K562 (cell line): ENCODE measurements at places on chromosomes 1 and 21.

DNA sequence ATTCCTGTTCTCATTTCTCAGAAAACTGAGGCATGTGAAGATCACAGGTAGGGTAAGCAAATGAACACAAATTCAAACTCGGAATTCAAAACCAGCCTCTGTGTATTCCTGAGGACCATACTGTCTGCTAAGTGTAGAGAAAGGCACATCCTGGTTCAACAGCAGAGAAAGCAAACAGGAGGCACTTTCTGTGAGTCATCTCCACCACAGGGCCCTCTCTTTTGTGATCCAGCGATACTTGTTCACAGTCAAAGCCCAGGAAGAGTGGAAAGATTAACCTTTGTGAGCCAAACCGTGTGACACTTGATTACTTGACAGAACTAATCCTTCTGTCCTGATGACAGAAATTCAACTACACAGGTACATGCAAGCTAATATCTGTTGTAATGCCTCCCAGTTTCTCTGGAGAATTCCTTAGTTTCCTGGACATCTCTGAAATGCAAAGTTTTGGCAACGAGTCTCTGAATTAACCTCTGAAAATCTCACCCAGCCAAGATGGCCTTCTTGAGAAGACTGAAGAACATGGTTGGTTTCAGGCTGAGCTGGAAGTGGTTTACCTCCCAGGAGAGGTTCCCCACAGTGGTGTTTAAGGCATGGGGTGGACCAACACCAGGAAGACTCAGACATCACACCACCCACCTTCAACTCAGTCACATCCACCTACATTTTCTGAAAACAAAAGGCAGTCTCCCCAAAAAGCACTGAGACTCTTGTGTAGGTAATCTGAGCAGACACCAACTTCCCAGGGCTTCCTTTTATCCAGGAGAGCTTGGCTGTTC is 98.2 kb upstream of the ERG start:
- no peak for DNase-seq

DNA sequence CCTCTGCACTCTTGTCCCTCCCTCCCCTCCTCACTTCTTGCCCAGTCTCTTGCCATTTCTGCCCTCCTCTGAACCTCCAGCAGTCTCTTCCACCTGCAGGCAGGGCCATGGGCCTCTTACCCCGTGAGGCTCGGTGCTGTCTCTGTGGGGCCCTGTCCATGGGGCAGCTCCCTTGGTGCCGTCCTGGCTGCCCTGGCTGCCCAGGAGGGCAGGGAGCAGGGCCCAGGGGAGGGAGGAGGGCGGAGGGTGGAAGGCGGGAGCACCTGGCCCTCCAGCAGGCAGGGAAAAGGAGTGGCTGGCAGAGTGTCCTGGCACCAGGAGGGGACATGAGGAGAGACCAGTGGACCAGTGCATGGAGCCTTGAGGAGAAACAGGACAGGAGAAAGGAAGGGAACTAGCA is at the start of gene RORC:
Gene RORC (minus strand): TSS at position 198 of the 400 bp plus-strand sequence. CDS start 38 bp downstream, at position 160.
- no peak for DNase-seq

DNA sequence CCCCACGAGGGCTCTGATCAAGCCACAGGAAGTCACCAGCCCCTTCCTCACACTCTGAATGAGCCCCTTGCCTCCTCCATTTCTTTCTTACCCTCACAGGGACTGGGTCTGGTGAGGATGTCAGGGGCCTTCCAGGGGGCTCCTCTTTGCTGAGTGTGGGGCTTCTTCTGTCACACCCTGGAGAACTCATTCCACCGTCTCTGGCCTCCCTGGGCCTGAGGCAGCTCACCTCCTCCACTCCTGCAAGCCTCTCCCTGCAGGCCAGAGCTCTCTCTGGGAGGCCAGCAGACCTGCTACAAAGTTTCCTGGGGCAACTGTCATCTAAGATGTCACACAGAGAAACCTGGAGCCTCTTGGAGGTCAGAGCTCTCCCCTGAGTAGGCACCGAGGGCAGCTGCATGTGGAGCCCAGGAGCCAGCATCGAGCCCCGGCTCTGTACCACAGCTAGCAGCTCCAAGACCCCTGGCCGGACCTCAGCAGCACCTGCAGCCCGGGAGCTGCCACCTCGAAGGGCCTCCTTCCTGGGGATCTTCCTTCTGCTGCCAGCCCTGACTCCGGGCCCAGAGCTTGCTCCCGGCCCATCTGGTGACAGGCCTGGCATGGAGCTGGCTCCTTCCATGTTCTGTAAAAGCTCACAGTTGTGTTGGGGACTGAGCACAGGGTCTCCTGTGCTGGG is 1.1 kb downstream of the SPOCD1 start:
- DNase-seq: no peak

DNA sequence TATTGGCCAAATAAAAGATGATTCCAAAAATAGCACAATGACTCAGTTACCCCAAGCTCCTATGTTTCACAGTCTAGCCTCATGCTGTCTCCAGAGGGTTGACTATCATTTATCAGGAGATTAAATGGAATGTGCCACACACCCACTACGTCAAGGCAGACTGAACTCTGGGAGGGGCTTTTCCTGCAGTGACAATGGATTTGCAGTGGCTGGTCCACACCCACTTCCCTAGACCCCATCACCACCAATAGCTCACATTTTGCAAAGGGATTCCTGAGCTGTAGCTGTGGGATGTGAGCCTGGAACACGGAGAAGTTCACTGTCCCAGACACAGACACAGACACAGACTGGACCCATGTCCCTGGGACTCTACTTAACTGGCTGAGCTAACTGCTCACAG is 77.1 kb downstream of the HLCS start:
- no peak for DNase-seq

DNA sequence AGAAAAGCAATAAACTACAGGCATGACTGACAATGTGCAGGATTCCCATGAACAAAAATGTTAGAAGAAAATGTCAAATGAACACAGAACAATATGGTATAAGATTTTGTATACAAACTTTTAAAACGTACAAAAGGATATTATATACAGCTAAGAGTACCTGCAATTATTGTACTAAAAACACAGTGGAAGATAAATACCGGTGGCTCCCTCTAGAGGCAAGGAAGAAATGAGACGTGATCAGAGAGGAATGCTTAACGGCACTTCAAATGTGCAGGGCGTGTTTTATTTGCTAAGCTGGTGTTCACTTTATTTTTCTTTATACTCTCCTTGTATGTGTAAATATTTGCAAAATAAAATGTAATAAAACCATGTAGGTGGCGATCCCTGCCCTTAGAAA is 191.8 kb upstream of the SAMSN1 start:
- peak; percentile 49 for DNase-seq

GRCh38 chr21:23694390-23694789 is 1912.9 kb downstream of the MRPL39 start:
- DNase-seq: no peak

GRCh38 chr21:33441489-33442477 is 38.0 kb downstream of the TMEM50B start:
- no peak for DNase-seq

GRCh38 chr1:216119600-216119999 is 303.6 kb downstream of the USH2A start:
- no peak for DNase-seq

DNA sequence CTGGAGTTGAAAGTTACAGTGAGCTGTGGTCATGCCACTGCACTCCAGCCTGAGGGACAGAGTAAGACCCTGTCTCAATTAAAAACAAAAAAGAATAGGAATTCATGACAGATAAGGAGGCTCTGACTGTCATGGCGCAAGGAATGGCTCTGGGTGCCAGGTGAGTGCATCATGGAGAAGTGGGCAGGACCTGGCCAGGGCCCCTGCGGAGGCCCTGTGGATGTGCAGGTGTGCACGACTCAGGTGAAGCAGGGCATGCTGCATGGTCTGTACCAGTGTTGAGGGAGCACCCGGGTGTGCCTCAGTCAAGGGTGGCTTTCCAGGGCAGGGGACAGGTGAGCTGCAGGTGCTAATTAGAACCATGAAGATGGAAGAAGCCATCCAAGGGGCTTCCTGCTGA is 14.0 kb downstream of the SLC1A7 start:
- no peak for DNase-seq

DNA sequence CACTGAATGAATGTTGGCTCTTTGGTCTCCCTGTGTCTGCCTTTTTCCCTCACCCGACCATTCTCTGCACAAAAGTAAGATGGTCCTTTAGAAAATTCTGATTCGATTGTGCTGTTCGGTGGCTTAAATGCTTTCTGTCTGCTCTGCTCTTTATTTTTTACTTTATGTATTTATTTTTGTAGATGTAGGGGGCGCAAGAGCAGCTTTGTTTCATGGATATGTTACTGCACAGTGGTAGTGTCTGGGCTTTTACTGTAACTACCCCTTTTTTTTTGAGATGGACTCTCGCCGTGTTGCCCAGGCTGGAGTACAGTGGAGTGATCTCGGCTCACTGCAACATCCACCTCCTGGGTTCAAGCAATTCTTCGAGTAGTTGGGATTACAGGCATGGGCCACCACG is 15.7 kb downstream of the NLRP3 start:
- no peak for DNase-seq

- no peak for DNase-seq
Measured at GRCh38 chr21:29786496-29787360, 153.1 kb downstream of the GRIK1 start.

- DNase-seq: no peak
Measured at GRCh38 chr1:224781800-224782199, 147.7 kb upstream of the DNAH14 start.

DNA sequence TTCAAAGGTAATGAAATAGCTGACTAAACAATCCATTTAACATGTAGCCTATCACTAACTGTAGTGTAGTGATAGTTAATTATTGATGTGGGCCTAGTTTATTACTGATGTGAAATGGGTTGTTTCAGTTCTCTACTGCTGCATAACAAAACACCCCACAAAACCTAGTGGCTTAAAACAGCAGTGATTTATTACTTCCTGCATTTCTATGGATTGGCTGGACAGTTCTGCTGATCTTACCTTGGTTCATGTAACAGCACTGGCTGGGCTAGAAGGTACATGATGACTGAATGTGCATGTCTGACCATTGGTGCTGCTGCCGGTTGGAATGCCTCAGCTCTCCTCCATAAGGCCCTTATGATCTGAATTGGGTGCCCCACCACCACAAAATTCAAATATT is 5.4 kb upstream of the ABL2 start:
- DNase-seq: no peak

DNA sequence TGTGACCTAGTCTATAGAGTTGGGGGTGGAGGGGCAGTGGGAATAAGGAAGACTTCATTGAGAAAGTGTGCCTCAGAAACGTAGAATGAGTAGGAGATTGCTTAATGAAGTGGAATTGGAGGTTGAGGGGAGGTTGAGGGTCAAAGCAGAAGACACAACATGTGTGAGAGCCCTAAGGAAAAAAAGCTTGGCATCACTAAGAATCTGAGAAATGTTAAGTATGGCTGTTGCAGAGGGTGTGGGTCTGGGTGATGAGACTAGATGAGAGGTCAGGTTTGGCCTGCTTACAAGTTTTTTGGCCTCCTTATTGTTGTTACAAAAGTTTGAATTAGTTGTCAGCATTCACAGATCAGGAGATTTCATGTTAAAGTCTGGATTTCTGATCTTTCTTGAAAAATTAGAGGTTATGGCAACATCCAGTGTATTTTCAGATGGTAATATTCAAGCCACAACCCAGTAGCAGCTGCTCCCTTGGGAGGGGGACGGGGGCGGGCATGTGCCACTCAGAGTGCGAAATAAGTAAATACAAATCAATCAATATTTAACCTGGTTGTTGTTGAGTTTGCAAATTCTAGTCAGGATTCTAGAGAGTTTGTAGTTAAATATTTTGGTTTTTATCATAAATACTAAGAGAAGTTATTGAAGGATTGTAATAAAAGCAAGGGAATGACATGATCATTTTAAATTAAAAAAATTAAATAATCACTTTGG is 4.3 kb downstream of the MAN1A2 start:
- no peak for DNase-seq

DNA sequence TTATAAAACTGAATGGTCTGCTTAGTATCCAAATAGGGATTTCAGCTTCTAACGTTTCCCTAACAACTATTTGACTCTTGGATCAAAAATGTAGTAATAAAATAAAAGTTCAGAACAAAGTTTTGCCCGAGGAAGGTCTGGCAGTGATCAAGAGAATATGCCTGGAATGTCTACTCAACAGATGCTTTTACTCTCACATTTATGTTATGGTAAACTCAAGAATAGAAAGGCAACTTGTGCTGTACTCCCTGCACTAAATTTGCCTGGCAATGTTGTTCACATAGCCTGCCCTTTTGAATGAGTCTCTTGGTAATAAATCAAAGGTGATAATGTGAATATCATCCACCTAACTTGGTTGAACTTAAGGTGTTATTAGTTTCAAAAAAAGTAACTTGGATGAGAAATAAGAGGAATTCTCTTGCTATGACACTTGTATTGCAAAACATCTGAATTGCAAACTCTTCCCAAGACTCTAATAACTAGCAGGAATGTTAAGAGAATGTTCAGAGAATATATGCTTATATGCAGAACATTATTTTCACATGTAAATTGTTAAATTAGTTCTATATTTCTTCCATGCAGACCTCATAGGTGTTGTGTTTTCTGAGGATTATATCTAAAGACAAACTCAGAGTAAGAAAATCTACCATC is 215.8 kb downstream of the COL24A1 start:
- DNase-seq: no peak

DNA sequence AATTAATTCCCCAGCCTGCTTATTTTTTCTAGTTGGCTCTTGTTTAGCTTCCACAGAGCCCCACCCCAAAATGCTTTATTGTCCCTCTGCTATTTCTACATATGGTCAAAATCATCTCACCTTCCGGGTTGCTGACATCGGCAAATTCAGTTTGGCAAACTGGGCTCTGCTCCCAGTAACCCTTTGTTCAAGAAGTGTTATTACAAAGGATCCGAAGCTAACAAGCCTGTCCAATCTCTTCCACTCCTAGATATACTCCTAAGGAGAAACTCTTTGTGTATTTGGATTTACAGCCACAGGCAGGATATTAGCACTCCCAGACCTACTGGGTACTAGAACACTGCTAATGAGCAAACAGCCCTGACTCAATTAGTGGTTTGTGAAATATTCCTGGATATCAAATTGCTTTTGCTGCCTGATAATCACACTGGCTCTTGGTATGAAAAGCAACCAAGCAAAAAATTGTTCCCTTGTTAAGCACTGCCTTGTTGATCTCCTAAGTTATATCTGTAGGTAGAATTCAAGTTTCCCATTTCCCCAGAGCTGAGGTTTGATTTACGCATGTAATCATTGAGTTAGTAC is 4.0 kb downstream of the JUN start:
- no peak for DNase-seq

- DNase-seq: no peak
Measured at GRCh38 chr1:216793303-216793702, 70.1 kb upstream of the ESRRG start.

DNA sequence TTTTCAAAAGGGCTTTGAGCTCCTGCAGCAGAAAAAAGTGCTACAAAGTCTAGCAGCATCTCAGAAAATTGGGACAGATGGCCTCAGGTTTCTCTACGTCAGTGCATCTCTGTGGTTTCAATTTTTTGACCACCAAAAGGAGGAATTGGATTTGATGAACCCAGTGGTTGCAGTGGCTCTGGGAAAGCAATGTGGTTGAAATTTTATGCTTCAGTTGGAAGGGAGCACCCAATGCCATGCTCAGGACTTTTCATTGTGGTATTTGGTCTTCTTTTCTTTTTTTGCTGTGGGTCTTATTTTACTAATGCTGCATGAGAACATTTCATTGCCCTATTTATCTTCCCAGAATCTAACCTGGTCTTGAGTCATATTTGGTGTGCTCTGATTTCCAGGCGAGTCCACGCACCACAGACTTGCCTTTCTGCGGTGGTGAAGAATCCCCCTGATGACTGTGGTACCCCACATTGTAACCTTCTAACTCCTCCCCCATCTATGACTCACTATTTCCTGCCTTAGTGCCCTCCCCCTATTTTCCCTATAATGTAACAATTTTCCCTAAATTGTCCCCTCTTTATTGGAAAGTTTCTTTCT is 56.7 kb downstream of the S1PR1 start:
- no peak for DNase-seq
